AG08395 (cell line): ENCODE measurements at places on chromosomes 3 and 15.
A peak's percentile ranks its signal among the peaks of the same experiment; 100 is the strongest.

- DNase-seq = no peak
Observed at GRCh38 chr15:80992006-80992405, 2.4 kb upstream of the MESD start.

DNA sequence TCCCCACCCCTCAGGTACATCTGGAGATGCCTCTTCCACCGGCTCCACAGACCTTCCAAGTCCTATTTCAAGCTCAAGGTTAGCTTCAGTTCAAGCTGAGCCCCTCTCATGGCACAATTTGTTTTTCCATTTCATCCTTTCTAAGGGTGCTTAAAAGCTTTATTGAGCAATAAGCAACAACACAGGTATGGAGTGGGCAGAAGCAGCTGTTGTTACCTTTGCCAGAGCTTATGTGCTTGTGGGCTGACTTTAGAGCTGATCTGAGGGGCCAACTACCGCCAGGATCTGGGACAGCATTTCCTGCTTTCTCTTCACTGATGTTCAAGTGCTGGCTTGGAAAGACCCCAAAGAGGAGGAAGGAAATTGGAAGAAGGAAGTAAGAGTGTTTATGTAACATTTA is 140.0 kb upstream of the KLHL25 start:
- no peak for DNase-seq

GRCh38 chr15:100020614-100021013 is 287.4 kb upstream of the LYSMD4 start:
- DNase-seq = no peak

- DNase-seq = no peak
Observed at GRCh38 chr3:134622806-134623365, 27.9 kb downstream of the KY start.

DNA sequence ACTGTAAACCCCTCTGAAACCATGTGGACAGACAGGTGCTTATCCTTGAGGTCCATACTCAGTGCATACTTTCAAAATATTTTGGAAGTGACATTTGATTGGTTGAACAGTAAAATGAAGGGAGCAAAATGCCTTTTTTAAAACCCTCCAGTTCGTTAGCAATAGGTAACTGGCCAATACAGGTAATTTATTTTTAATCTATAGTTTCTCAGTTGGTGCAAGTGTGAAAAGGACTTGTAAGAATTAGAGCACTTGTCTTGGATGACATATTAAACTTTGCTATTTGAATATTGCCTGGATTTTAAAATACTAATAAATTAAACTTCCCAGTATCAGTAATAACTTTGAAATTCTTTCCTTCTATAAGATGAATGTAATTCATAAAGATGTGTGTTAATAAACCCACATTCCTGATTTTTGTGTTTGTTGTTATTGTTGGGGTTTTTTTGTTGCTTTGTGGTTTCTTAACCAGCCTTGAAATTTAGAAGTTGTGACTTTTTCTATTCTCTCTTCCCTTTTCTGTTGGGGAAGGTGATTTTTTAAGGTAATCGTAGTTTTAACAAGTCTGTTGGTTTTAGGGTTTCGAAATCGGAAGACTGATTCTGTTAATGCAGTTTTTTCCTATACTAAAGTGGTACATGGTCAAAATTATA is 90.0 kb downstream of the STT3B start:
- DNase-seq = no peak

GRCh38 chr15:83654379-83655236 is 685 bp downstream of the ADAMTSL3 start:
- no peak for DNase-seq

GRCh38 chr3:106882297-106882696 is 494.9 kb upstream of the CCDC54 start:
- no peak for DNase-seq

GRCh38 chr15:95019907-95020306 is 788.5 kb downstream of the MCTP2 start:
- DNase-seq = no peak

DNA sequence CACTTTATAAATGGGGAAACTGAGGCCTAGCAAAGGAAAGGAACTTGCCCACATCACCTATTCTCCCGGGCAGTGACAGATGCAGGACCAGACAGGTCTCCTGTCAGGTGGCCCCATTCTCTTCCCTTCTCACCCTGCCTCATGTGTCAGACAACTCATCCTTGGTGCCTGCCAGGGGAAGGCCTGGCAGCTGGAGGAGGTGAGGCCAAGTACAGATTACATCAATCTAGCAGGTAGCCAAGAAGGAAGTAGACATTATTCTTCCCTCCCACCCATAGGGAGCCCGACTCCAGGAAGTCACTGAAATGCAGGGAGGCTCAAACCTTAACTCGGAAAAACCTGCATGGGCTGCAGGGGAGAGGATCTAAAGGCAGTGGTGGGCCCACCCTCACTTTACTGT is 39.6 kb downstream of the DAPK2 start:
- no peak for DNase-seq

GRCh38 chr3:50238549-50239026 is 2.6 kb downstream of the GNAI2 start:
- DNase-seq = peak; percentile 80

GRCh38 chr3:176293276-176293675 is 904.0 kb downstream of the TBL1XR1 start:
- DNase-seq = peak; percentile 3

DNA sequence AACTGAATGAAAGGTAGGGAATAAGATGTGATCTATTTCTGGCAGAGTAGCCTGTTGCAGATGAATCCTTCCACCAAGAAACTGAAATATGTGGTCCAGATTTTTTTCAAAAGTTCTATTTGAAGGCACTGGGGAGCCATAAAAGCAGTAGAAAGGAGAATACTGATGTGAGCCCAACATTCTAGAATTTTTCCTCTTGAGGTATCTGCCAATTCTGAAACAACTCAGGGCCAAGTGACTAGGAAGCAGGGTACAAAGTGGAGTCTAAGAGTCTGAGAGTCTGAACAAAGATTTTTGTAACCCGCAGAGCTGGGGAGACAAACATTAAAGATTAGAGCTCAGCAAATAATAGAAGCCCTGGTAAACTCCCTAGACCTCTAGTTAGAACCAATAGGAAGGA is 58.3 kb upstream of the SLCO3A1 start:
- no peak for DNase-seq

- DNase-seq = peak; percentile 67
Observed at GRCh38 chr3:179811321-179812095, 158.7 kb downstream of the USP13 start.

DNA sequence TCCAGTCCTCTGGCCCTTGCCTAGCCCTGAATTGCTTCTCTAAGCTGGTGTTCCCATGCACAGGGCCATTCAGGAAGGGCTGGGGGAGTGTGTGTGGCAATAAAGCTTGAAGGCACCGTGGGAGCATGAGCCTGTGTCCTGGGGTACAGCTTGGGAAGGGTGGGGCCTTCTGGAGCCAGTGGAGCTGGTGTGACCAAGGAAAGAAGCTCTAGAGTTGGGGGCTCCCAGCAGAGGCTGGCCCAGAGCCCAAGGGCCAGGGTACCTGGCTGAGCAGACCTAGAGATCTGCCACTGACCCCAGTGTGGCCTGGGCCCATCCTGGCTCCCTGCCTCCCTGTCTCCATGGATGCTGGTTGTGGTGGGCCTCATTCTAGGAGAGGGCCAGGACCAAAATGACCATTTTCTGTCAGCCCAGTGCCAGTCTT is 8.1 kb downstream of the ABTB1 start:
- no peak for DNase-seq

DNA sequence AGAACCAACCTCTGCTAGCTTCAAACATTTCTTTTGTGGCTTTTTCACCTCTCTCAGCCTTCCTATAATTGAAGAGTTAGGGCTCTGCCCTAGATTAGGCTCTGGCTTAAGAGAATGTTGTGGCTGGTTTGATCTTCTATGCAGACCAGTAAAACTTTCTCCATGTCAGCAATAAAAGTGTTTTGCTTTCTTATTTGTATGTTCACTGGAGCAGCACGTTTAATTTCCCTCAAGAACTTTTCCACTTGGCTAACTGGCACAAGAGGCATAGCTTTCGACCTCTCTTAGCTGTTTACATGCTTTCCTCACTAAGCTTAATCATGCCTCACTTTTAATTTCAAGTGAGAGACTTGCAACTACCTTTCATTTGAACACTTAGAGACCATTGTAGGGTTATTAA is 964.7 kb downstream of the ROBO2 start:
- DNase-seq = no peak

GRCh38 chr3:73055583-73055982 is 5.9 kb upstream of the EBLN2 start:
- no peak for DNase-seq

DNA sequence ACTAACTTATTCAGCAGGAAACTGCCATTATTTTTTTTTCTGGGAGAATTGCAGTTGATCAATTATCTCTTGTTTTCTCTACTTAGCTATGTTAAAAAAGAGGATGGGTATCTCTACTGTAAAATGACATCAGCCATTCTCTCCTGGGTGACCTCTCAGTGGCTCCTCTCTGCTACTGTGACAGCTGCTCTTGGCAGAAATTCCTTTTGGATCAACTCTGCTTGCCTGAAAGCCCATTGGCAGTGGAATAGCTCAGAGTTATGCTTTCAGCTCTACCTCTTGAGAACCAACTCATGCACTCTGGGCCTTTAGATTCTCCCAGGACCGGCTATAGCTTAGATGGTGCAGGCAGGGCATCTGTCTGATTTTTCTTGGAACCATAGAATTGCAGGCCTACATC is 99.9 kb upstream of the GAP43 start:
- DNase-seq = no peak

- DNase-seq = no peak
Observed at GRCh38 chr3:195855471-195856409, 44.0 kb upstream of the MUC4 start.

GRCh38 chr3:44208086-44208485 is 33.6 kb upstream of the TOPAZ1 start:
- DNase-seq = no peak

GRCh38 chr3:117602058-117602644 is 892.6 kb downstream of the TUSC7 start:
- no peak for DNase-seq

DNA sequence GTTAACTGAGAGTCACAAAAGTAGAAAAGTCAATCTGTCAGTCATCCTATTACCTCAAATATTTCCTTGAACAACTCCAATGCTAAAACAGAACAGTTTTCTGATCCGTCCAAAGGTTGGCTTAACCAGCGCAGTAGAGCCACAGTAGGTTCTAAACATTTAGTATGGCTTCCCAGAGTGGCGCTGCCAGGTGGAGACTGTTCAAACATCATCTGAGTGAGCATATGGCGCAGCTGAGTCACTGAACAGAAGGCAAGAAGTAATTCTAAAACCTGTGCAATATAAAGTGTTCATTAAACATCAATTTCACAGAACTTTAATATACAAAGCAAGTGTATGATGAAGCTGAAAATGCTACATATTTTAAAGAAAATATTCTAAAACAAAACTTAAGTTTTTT is 19.9 kb downstream of the CIP2A start:
- no peak for DNase-seq

GRCh38 chr15:73196113-73196512 is 143.8 kb downstream of the NEO1 start:
- DNase-seq = no peak

- no peak for DNase-seq
Observed at GRCh38 chr3:160400702-160401150, 1.3 kb downstream of the SMC4 start.

- no peak for DNase-seq
Observed at GRCh38 chr15:90879730-90880366, 4.5 kb upstream of the FES start.

DNA sequence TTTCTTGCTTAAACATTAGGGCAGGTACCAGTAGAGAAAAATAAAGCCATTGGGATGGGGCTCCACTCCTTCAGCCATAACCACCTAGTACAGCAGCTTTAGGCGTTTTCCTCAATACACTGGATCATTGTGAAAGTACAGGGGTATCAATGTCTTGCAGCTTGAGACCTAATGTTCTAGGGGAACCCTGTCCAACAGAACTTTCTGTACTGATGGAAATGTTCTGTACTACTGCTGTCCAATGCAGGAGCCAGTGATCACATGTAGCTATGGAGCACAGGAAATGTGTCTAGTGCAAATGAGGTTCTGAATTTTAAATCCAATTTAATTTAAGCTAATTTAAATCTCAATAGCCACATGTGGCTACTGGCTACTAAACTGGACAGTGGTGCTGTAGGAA is 93.9 kb downstream of the NEDD4 start:
- DNase-seq = no peak

DNA sequence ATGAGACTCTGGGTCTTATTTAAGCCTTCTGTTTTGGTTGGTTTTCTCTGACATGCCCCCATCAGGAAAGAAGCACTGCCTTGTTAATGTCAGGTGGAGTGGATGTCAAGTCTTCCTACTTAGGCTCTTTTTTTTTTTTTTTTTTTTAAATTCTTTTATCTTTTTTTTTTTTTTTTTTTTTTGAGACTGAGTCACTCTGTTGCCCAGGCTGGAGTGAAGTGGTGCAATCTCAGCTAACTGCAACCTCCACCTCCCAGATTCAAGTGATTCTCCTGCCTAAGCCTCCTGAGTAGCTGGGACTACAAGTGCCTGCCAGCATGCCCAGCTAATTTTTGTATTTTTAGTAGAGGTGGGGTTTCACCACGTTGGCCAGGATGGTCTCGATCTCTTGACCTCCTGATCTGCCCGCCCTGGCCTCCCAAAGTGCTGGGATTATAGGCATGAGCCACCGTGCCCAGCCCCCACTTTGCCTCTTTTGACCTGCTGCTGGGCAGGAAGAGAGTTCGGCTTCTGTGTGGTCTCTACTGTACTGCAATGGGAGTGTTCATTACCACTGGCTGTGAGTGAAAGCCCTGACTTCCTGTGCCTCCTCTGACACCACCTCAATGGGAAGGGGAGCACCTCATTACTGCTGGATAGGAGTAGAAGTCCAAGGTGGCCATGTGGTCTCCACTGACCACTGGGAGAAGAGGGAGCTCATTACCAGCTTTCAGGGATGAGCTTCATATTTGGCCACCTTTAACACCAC is 10.9 kb downstream of the CTDSPL start:
- DNase-seq = no peak

DNA sequence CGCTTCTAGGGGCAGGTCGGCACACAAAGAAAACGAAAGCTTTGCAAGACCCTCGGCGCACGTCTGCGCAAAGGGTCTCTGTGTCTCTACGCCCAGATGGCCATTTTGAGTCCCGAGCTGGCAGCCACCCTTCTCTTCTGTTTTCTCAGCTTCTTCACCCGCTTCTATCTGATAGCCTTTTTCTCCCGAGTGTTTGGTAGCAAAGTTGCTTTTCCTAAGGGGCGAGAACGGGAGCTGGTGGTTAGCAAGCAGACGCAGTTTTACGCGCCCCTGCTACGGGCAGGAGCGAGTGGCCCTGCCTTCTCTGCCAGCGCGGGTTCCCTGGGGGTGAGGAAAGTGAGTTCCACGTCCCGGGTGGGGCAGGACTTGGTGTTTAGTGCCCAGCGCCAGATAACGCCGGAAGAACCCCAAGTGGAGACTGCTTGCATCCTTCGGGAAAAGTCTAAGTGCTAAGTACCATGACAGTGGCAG is 2.9 kb upstream of the MKRN2 start:
- DNase-seq = peak; percentile 26

GRCh38 chr15:96109820-96110219 is 220.7 kb upstream of the NR2F2 start:
- DNase-seq = no peak

GRCh38 chr3:112498914-112499711 is at the start of gene BTLA:
Gene BTLA (minus strand): TSS chr3:112499472. CDS start chr3:112499358, 114 bp downstream.
- DNase-seq = no peak
